ENCODE measurements at places on chromosomes 5 and 9.

- DNase-seq, result no peak
Measured at GRCh38 chr9:68705531-68706362, 707 bp downstream of the PIP5K1B start.

DNA sequence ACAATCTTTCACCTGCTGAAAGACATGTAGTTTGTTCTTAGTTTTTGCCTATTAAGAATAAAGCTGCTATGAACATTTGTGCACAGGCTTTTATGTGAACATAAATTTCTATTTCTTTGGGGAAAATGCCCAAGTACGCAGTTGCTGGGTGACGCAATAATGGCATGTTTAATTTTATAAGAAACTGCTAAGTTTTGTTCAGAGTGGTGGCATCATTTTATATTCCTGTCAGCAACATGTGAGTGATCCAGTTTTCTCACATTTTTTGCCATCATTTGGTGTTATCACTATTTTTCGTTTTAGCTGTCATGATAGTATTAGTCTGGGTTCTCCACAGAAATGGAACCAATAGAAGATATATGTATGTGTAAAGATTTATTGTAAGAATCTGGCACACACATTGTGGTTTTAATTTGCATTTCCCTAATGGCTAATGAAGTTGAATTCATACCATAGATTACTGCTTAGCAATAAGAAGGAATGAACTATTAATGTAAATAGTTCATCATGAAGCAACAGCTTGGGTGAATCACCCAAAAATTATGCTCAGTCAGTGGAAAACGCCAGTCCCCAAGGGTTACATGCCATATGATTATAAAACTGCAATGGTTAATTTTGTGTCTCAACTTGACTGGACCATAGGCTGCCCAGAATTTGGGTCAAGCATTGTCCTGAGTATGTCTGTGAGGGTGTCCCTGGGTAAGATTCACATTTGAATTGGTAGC, 358.6 kb downstream of the MSX2 start:
- DNase-seq, result no peak

DNA sequence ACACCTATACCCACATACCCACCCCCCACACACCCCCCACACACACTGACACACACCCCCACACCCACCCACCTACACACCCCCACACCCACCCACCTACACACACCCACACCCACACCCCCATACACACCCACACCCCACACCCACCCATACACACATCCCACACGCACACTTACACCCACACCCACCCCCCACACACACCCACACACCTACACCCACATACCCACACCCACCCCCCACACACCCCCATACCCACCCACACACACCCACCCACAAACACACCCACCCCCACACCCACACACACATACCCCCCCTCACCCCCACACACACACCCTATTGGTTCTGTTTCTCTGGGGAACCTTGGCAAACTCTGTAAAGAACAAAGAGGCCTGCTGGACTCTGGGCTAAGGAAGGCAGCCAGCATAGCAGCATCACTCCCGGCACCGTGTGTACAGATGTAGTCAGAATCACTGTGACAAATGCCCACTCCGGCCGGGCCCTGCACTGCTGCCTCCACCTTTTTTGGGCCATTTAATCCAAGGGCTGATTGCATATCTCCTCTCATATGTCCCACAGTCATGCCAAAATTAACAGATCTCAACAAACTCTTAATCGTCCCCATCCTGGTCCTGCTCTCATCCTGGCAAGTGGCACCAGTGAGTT, 42.3 kb downstream of the COL23A1 start:
- no peak for DNase-seq

- no peak for DNase-seq
Measured at GRCh38 chr5:154723740-154724505, 31.3 kb upstream of the LARP1 start.

GRCh38 chr9:87673446-87674120, 52.3 kb upstream of the CTSL start:
- no peak for DNase-seq

GRCh38 chr5:169861934-169862333, 118.4 kb downstream of the INSYN2B start:
- no peak for DNase-seq

- no peak for DNase-seq
Measured at GRCh38 chr5:149386166-149386565, 7.1 kb upstream of the IL17B start.

GRCh38 chr5:19555876-19556275, 432.1 kb downstream of the CDH18 start:
- DNase-seq, result no peak

GRCh38 chr9:15529566-15530324, 19.0 kb upstream of the PSIP1 start:
- DNase-seq, result no peak

DNA sequence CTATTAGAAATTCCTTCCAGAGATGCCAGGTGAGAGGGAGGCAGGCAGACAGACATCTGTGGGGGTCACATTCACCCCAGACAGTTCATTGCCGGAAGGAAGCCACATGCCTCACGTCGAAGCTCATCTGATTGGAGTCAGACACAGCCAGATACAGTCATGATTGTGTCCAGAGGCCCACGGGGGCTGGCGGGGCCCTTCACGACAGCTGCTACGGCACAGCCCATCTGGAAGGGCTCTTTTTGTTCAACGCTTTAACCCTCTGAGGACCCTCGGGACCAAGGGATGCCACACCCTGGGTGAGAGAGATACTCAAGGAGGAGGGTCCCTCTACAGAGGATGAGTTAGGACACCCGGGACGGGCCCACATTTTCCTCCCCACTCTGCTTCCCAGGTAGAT, 31.9 kb upstream of the GABRP start:
- DNase-seq, result no peak

DNA sequence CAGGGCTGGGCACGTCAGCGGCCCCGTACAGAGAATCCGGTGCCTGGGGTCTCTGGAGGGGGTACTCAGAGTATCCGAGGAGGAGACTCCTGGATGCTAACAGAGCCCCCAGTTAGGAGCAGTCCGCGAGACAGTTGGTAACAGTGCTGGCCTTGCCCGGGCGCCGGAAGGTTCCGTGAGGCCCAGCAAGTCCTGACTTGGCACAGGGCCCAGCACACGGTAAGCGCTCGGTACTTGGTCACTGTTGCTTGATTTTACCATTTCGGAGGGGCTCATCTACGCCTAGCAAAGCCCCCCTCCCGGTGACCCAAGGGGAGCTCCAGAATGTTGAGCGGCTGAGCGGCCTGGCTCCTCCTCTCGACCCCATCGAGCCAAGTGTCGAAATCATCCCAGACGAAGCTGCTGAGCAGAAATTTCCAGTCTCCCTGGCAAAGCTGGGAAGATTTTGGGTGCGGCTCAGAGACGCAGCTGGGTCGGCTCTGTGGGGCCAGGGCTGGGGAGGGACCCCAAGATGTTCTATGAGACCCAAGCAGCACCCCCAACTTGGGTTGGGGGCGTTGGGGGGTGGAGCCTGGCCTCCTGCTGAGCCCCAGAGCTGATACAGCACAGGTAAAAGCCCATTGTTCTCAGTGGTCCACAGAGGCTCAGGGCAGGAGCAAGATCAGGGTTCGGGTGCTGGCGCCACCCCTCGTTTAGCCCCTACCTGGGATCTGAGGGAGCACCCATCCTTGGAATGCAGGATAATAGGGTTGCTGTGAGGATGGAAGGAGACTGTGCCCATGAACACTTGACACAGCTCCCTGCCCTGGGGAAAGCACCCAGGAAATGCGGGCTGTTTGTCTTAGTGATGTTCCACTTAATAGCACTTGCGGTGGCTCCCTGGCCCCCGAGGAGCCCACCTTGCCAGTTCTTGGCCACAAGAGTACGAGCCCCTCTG, 137.2 kb downstream of the C9orf50 start:
- no peak for DNase-seq

DNA sequence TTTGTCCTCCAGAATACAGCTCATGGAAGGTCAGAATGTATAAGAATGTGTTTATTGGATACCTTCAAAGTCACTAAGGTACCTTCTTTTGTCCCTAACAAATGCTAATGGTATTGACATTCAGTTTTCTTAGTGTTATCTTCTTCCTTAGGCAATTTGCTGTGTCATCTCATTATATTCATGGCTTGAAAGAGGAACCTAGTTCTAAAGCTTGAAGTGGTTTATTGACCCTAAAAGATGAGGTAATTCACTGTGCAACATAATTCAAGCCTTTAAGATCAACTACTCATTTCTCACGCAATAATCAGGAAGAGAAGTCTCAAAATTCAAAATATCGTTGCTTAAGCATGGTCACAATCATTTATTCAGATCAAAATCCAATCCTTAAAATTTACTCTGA, 342.7 kb upstream of the RIOK2 start:
- no peak for DNase-seq

DNA sequence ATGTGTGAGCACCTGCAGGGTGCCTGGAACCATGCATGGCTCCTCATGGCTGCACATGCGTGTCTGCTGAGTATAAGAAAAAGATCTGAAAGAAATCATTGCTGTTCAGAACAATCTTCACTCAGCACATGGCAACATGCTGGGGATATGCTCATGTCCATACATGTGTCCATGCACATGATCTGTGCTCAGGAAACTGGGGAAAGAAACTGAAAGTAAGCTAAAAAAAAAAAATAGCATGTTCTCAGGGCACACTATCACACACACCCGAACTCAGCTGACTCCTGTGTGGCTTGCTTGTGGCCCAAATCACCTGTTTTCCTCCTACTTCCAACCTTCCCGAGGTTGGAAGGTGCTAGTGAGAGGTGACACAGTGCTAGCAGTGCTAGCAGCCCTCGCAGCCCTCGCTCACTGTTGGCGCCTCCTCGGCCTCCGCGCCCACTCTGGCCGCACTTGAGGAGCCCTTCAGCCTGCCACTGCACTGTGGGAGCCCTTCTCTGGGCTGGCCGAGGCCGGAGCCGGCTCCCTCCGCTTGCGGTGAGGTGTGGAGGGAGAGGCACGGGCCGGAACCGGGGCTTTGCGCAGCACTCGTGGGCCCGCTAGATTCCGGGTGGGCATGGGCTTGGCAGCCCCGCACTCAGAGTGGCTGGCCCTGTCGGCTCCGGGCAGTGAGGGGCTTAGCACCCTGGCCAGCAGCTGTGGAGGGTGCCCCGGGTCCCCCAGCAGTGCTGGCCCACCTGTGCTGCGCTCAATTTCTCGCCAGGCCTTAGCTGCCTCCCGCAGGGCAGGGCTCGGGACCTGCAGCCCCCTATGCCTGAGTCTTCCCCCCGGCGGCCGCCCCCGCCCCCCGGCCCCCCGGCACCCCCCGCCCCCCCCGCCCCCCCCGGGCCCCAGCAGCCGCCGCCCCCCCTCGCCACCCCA, 76.0 kb downstream of the GADD45G start:
- DNase-seq, result no peak

- no peak for DNase-seq
Measured at GRCh38 chr9:22650145-22650544, 203.5 kb downstream of the DMRTA1 start.

DNA sequence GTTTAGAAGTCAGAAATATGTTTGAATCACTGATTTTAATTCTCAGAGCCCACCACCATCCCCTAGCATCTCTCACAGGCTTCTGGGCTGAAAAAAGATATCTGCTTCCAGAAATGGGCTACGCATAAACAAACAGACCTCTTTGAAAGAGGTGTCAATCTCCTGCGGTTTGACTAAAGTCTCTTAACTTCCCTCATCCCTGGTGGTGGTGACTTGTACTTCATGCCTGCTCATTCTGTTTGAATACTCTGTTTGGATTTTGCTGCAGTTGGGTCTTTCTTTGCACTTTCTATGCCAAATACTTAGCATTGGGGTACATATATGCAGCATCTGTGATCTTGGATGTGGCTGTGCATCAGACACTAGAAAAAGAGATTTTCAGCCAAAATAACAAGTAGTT, 157.2 kb upstream of the ATP10B start:
- no peak for DNase-seq

- DNase-seq, result no peak
Measured at GRCh38 chr9:101585740-101586139, 9.0 kb downstream of the PPP3R2 start.

GRCh38 chr9:108953983-108954574, 19.9 kb downstream of the ABITRAM start:
- DNase-seq, result no peak

GRCh38 chr5:78367318-78367991, 7.0 kb downstream of the SCAMP1 start:
- DNase-seq, result no peak

DNA sequence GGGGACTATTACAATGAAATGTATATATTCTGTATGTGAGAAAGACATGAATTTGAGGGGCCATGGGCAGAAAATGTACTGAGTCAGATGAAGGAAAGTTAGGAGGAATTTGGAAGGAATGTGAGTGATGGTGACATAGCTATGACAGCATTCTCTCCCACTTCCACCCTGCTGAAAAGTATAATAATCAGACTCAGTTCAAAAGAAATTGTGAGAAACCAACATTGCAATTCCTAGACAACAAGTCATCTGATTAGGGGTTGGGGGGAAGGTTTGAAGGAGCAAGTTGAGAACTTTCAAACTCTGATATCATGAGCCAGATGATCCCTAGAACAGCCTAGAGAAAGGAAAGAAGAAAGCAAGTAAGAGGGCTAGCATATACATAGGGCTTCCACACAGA, 370.6 kb downstream of the DMRTA1 start:
- DNase-seq, result no peak

GRCh38 chr5:154164249-154164581, 26.3 kb upstream of the GALNT10 start:
- DNase-seq, result no peak

- no peak for DNase-seq
Measured at GRCh38 chr5:9020996-9021395, 524.9 kb downstream of the SEMA5A start.

- DNase-seq, result no peak
Measured at GRCh38 chr5:38483805-38484398, 72.5 kb downstream of the LIFR start.

GRCh38 chr5:81290146-81290545, 11.2 kb upstream of the ZCCHC9 start:
- DNase-seq, result no peak

DNA sequence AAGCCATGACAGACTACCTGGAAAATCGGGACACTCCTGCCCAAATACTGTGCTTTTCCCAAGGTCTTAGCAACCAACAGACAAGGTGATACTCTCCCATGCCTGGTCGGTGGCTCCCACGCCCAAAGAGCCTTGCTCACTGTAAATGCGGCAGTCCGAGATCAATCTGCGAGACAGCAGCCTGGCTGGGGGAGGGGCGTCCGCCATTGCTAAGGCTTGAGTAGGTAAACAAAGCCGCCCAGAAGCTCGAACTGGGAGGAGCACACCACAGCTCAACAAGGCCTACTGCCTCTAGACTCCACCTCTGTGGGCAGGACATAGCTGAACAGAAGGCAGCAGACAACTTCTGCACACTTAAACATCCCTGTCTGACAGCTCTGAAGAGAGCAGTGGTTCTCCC, 272.1 kb upstream of the CCNG1 start:
- no peak for DNase-seq

DNA sequence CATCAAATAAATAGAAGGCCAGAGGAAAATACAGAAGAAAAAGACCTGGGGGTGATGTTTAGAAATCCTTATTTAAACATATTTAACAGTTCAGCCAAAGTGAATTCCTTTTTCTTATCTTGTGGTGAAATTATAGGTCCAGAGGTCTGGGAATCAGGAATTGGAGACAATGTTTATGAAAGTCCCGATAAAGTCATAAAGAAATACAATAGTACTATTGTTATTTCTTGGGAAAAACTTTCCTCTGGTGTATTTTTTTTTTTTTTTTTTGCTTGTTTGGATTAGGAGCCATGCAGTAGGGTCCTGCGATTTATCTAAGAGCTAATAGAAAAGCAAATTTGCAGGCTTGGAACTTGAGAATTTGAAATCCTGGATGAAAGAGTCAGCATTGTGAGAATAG, 426 bp downstream of the C7 start:
- DNase-seq, result no peak

All from stimulated activated CD8-positive, alpha-beta memory T cell treated with anti-CD3 and anti-CD28 coated beads, Interleukin-12 subunit alpha, Interleukin-12 subunit beta, amount 100 ng/mL, for 4 hours (primary cell).